Stomach (tissue), 19 donors: ENCODE measurements at places on chromosomes 2 and 18. TPM values are rescaled to one million over a fixed set of nuclear protein-coding genes. Genes with fewer than 3 reads are reported as not detected.

PARD3B gene
- 1.8 TPM for polyA plus RNA-seq

OSR1 gene
- 5.5 TPM for polyA plus RNA-seq

PDCL3 gene
- 21.3 TPM for polyA plus RNA-seq

IL1B gene
- 64.9 TPM for polyA plus RNA-seq

EFR3B gene
- 0.31 TPM for polyA plus RNA-seq

FIGN gene
- polyA plus RNA-seq, result 1.2 TPM

AQP12B gene
- polyA plus RNA-seq, result not detected

SLC8A1 gene
- 0.33 TPM for polyA plus RNA-seq

POU3F3 gene
- not detected for polyA plus RNA-seq

UGT1A10 gene
- 2.5 TPM for polyA plus RNA-seq

MAP3K20 gene
- 13.4 TPM for polyA plus RNA-seq

SMPD4 gene
- 16.2 TPM for polyA plus RNA-seq

OTOS gene
- polyA plus RNA-seq, result not detected

MARCHF4 gene
- polyA plus RNA-seq, result 0.31 TPM

RNU2-63P gene
- not detected for polyA plus RNA-seq

C2orf78 gene
- polyA plus RNA-seq, result not detected

LBX2 gene
- 1.1 TPM for polyA plus RNA-seq
